ENCODE measurements at places on chromosomes 4 and X.

GRCh38 chrX:86014421-86014820, 32.9 kb downstream of the CHM start:
- DNase-seq, result no peak

DNA sequence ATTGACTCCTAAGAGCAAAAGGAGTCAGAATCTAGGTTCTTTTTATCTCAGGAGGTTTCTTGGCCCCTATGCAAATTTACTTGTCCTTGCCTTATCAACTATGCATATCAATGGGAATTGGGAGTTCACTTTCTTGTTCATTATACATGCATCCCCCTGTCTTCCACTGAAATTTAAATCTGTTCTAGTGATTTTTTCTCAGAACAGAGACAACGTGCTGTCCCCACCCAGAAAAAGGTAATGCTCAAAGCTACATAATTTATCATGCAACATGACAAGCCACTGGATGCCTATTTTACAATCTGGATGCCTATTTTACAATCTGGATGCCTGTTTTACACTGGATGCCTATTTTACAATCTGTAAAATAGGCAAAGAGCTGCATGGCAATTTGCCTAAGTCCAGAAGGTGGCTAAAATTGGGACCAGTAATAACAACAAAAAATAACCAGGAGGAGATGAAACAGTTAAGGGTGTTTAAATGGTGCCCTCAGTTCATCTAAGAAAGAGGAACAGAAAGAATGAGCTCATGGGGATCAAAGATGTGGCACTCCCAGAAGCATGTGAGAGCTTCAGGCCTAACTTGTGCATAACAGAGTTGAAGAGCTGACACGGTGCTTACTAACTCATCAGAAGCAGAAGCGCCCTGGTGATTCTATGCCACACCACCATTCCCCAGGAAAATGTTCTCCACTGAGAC, 537.8 kb upstream of the BOD1L1 start:
- no peak for DNase-seq

DNA sequence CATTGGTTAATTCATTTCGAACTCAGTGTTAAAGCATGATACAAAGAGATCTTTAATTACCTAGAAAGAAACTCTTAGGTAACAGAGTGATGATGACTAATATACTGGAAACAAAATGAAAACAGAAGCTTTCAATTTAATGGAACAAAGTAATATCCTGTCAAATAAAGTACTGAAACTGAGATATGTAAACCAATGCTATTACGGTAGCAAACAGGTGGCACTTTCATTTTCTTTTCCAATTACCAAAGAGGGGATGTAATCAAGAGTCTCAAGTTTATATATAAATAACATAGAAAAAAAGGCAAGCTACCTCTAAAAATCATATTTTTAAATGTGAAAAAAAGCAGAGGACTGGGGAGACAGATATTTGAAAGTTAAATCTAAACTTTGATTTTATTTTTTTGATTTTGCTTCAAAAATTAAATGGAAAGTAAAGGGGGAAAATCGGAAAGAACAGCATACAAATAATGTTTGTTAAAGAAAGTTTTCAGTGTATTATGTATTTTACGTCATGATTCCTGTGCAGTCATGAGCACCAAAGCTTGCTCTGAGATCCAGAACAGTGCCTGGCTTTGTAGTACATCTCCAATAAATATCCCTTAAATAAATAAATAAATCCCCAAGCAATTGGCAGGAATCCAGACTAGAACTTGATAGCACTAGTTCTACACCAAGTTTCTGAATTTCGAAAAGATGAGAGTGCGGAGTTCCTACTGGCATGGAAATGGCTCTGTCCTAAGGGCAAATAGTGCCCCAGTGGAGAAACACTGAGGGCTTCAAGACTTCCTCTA, 25.0 kb upstream of the RAPGEF2 start:
- DNase-seq, result no peak

DNA sequence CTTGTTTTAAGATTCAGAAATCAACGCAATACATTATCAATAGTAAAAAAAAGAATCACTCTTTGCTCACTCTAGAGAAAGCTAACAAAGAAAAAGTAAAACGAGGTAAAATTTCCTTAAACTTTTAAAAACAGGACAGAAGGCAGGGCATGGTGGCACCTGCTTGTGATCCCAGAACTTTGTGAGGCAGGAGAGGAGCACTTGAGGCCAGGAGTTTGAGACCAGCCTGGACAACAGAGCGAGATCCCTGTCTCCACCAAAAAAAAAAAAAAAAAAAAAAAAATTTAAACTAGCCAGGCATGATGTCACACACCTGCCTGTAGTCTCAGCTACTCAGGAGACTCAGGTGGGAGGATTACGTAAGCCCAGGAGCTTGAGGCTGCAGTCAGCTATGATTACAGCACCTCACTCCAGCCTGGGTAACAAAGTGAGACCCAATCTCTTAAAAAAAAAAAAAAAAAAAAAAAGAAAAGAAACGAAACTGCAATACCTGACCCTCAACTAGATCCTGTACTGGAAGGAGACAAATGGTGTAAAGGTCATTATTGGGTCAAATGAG, 3.5 kb downstream of the CCNI start:
- DNase-seq, result no peak

DNA sequence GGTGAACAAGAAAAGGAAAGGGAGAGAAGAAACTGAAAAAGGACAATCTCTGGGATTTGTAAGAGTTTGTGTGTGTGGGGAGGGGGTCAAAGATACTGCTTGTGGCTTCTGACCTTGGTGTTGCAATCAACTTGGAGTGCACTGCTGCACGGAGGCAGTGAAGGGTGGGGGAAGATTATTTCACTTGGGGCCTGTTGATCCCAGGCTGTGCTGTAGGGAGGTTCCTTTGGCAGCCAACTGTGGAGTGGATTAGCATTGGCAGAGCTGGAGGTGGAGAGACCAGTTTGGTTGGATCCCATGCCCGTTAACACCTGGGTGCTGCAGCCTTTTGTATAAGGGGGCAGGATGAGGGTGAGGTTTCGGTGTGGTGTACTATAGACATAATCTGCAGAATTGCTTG, 38.2 kb downstream of the AFF1 start:
- no peak for DNase-seq

- DNase-seq, result no peak
Observed at GRCh38 chr4:10623862-10624261, 60.7 kb downstream of the CLNK start.

DNA sequence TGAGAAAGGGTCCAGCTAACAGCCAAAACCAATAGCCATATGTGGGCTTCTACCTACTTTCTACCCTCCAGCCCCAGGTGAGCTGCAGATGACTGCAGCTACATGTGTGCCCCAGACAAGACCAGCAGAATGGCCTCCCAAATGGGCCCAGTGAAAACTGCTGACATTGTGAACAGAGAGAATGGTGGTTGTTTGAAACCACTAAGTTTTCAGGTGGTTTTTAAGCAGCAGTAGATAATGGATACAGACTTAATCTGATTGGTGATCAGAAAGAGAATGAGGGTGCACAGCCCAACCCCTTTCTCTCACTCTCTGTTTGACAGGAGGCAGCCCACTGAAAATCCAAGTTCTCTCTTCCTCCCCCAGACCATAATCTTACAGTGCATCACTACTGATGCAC, 42.5 kb upstream of the BBS12 start:
- no peak for DNase-seq

- DNase-seq, result peak; percentile 20
Observed at GRCh38 chr4:2934077-2934812, 29.0 kb downstream of the NOP14 start.

Measured in fibroblast of skin of abdomen (primary cell).